Hematopoietic multipotent progenitor cell (in vitro differentiated cells): ENCODE measurements at places on chromosomes 2 and 18.

DNA sequence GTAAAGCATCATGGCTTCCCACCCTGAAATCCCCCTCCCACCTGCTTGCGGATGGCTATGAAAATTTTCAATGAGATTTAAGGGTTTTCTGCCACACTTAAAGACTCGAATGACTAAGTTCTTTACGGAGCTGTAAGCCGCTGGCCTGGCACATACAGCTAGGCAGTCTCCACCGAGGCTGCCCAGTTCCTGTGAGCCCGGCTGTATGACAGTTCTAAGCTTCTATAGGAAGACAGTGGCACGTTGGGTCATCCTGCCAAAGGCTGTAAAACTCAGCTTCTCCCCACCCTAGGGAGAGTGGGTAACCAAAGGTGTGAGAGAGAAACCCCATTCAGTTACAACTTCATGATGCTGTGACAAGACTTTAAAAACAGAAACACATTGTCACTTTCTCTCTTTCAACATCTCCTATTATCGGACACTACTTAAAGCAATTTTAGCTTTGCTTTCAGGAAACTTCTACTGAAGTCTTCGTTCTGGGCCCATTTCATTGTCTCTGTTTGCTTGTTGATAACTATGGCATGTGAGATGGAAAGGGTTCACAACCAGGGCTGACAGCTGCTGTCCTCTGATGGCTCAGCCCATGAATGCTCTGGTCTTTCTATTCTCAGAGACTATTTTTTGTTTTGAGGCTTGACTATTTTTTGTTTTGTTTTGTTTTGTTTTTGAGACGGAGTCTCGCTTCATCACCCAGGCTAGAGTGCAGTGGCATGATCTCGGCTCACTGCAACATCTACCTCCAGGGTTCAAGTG, 7.1 kb downstream of the CASP8 start:
- DNase-seq = no peak

DNA sequence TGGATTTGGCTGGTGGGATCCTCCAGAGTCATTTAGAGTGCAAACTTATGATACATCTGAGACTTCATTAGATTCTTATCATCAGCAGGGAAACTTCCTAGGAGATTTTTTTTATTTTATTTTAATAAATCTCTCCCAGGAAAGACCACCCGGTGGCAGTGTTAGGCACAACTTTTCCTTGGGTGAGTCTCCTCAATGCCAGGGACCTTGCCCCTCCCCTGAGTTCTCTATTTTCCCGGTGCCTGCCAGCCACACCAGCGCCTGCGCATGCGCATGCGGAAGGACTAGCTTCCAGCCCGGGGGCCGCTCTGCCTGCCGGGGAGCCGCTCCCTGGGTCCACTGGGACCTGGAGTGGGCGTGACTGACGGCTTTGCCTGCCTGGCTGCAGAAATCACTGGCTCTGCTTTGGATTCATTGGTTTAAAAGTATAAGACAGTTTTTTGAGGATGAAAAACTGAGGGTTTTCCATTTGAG, 86.6 kb downstream of the TMEM182 start:
- DNase-seq = no peak

GRCh38 chr18:711310-711656, 1.1 kb downstream of the ENOSF1 start:
- no peak for DNase-seq

- DNase-seq = no peak
These were observed 863.4 kb upstream of the SOX11 start for GRCh38 chr2:4828682-4829374.

GRCh38 chr2:206728277-206729199, 10.3 kb upstream of the DYTN start:
- DNase-seq = no peak

GRCh38 chr18:79480171-79481045, 84.7 kb downstream of the NFATC1 start:
- DNase-seq = no peak

DNA sequence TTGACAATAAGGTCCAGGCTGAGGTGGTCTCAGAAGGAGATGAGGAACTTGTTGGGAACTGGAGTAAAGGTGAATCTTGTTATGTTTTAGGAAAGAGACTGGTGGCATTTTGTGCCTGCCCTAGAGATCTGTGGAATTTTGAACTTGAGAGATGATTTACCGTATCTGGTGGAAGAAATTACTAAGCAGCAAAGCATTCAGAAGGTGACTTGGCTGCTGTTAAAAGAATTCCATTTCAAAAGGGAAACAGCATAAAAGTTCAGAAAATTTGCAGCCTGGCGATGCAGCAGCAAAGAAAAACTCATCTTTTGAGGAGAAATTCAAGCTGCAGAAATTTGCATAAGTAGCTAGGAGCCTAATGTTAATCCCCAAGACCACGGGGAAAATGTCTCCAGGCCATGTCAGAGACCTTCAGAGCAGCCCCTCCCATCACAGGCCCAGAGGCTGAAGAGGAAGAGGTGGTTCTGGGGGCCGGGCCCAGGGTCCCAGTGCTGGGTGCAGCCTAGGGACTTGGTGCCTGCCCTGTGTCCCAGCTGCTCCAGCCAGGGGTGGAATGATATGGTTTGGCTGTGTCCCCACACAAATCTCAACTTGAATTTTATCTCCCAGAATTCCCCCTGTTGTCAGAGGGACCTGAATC, 73.5 kb downstream of the FIGN start:
- no peak for DNase-seq

DNA sequence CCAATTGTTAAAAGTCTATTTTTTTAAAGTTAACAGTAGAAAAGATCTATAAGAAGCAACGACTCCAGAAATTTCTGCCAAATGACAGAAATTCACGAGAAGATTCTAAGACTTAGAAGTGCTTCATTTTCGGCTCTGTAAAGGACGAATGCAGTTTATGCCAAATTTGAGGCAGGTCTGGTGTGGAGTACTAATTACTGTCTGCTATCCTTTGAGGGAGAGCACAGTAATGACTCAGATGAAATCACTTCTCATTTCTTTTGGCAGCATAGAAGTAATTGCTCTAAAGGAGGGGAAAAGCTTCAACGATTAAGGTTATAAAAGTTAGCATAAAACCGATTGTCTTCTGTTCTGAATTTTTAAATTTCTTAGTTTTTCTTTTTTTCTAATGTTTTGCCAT, 11.4 kb downstream of the G6PC2 start:
- no peak for DNase-seq
